ENCODE measurements at places on chromosomes 2 and 18. TPM values are rescaled to one million over a fixed set of nuclear protein-coding genes. Genes with fewer than 3 reads are reported as not detected.
A peak's percentile ranks its signal among the peaks of the same experiment; 100 is the strongest.

- DNase-seq = no peak
These were observed 366.2 kb upstream of the ID2 start for GRCh38 chr2:8315531-8316165.

DNA sequence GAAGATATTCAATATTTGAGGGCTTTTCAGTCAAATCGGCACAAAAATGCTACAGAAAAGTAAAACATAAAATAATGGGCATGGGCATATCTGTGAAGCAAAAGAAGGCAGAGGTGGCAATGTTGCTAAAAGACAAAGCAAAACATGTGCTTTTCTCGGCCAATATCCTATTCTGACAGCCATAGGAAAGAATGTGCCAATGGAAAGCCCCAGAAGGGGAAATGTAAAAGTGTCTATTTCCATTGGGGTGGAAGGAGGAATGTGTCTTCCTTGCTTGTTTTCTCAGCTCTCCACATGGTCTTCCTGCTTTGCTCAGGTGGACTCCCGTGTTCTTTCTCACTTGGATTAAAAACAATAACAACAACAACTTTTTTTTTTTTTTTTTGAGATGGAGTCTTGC, 13.7 kb upstream of the PER2 start:
- no peak for DNase-seq

GRCh38 chr2:138274421-138275291, 226.9 kb upstream of the SPOPL start:
- DNase-seq = no peak

DNA sequence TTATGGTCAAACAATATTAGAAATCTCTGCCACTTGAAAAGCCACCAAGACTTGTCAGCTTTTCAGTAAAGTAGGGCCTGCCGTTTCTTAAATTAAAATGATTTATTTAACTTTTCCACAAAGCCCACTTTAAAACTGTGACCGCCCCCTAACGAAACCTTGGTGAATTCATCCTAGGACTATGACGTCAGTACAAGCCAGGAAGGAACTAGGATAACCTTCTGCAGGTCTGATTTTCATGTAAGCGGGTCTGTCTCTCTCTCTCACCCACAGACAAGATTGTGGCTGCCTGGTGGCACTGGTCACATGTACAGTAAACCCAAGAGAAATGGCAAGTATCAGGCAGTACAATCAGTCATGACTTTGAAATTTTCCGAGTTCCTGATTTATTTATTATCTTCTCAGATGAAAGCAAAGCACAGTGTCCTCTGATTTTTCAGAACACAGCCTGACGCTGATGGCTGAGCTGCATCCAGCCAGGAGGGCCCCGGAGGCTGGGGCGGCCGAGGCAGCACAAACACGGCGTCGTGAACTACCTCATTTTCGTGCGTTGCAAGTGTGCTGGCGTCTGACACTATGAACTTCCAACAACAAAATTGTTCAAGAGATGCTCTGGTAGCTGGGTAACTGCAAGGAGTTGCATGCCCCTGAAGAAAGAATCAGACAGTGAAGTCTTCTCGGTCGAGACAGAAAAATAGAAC, 18.9 kb downstream of the SALL3 start:
- no peak for DNase-seq

DNA sequence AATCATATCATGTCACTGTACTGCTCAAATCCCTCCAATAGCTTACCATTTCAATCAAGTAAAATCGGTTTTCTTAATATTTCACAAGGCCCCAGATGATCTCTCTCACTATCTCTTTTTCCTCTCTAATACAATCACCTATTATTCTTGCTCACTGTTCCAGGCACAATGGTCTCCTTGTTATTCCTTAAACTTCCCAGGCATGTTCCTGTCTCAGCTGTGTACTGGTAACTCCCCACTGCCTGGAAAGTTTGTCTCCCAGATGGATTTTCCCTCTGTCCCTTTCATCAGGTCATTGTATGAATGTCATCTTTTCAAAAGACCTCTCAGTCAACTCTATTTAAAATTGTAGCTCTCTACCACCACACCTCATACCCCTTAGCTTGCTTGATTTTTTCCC, 30.7 kb upstream of the FANCL start:
- DNase-seq = no peak

- no peak for DNase-seq
These were observed 11.7 kb downstream of the CCBE1 start for GRCh38 chr18:59685501-59685900.

GRCh38 chr2:39120521-39120770, 405 bp downstream of the SOS1 start:
- no peak for DNase-seq

- peak; percentile 58 for DNase-seq
These were observed 190.8 kb downstream of the ARHGAP28 start for GRCh38 chr18:6920099-6920955.

Gene MSH6
- total RNA-seq = 19.3 TPM

Gene HOXD11
- total RNA-seq = not detected

Gene FBXO36
- 1.1 TPM for total RNA-seq

Gene LBX2
- 7.7 TPM for total RNA-seq
